ENCODE measurements at places on chromosomes 7 and 10.

- DNase-seq: no peak
Observed at GRCh38 chr7:46979439-46979838, 602.5 kb downstream of the TNS3 start.

GRCh38 chr7:92888-93672 lies 99.3 kb upstream of the FAM20C start:
- DNase-seq: no peak

DNA sequence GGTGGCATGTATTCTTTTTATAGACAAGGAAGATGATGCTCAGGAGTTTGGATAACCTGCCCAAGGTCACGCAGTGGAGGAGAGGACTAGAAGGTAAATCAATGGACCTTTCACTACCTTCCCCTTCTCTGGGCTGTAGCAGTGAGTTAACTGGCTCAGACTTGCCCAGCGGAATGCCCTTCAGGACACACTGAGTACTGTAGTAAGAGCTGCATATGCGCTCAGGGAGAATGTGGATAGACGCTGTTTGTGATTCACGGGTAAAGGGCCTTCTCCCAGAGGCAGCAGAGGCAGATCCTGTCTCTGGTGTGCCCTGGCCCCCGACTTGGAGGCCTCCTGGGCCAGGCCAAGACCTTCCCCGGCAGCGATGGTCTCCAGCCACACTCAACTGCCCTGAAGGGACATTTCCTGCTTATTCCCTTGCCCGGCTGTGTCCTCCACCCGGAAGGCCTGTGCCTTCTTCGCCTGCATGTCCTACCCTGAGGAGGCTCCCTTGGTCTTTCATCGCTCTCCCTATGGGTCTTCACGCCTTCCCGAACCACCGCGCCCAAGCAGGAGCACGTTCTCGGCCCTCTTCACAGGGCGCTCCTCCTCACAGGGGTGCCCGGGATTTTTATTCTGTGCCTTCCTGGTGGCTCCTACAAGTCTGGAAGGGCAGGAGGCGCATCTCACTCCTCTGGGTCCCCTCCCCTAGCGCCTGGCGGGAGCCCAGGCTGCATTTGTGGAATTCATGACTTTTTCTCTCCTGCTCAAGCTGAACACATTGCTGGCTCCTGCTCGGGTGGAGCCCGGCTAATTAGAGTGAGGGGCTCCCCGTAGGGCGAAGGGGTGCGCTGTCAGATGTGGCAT lies 1.8 kb upstream of the IKZF1 start:
- DNase-seq: no peak

DNA sequence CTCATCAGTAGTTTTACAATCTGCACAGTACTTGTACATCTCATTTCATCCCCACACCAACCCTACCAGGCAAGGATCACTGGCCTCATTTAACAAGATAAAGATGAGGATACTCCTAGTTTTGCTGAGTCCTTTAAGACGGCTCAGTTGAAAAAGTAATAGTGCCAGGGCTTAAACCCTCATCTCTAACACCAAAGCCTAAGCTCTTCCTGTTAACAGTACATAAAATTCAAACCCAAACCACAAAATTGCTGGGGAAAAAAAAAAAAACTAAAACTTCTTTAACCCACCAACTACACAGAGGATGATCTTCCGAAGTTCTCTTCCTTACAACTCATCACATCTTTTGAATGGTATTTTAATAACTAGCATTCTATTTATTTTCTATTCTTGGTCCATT lies 1.3 kb downstream of the SAR1A start:
- no peak for DNase-seq

DNA sequence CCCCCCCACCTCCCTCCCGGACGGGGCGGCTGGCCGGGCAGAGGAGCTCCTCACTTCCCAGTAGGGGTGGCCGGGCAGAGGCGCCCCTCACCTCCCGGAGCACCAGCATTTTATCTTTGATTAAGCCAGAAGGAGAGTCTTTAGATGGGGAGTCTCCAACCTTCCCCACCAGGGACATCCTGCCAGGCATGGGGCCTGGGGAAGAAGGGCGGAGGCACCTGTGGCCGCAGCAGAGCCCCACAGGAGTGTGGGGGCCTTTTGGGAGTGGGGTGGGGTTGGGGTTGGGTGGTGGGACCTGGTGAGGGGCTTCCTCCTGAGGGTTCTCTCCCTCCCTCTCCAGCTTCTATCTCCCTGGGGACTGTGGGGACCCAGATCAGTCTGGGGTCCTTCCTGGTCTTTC lies 18.2 kb downstream of the ZNF783 start:
- no peak for DNase-seq

DNA sequence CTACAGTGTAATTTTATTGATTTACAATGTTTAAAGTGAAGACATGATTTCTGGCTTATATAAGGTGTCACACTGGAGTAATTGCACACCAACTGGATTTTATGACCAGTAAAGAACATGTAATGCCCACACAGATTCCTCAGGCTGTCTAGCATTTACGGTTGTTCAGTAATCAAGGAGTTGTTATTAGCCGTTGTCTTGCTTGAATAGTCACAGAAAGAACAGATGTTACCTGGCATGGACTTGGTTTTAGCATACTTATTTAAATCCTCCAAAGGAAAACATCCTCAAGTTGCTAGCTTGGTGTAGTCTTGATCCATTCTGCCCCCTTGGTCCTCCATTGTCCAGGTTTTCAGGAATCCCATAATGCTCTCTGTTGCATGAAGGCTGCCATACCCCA lies 65.8 kb downstream of the POU6F2 start:
- DNase-seq: no peak

GRCh38 chr7:124074007-124074406 lies 41.1 kb upstream of the TMEM229A start:
- no peak for DNase-seq

DNA sequence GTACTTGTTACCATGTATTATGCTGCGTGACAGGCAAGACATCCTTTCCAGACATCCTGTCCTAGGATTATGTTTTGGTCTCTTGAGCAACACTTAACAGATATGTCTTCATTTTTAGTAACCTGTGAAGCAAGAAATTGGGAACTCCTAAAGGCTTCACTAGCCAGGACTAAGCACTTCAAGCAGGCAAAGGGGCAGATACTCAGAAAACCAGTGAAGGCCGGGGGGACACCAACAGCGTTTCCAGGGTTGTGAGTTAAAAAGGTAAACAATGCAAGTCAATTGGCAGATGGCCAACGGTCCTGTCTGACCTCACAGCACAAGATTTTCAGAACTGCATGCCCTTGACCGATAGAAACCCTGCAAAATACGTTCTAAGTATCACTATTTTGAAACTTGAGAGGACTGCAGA lies 77.6 kb upstream of the SFMBT2 start:
- DNase-seq: no peak

- no peak for DNase-seq
Observed at GRCh38 chr7:19056305-19056704, 61.1 kb downstream of the TWIST1 start.

- no peak for DNase-seq
Observed at GRCh38 chr10:92567952-92568600, 5.8 kb downstream of the IDE start.
